ENCODE measurements at places on chromosomes 5 and 9.

- no peak for DNase-seq
Measured at GRCh38 chr5:71925608-71926091, 181.6 kb upstream of the MAP1B start.

DNA sequence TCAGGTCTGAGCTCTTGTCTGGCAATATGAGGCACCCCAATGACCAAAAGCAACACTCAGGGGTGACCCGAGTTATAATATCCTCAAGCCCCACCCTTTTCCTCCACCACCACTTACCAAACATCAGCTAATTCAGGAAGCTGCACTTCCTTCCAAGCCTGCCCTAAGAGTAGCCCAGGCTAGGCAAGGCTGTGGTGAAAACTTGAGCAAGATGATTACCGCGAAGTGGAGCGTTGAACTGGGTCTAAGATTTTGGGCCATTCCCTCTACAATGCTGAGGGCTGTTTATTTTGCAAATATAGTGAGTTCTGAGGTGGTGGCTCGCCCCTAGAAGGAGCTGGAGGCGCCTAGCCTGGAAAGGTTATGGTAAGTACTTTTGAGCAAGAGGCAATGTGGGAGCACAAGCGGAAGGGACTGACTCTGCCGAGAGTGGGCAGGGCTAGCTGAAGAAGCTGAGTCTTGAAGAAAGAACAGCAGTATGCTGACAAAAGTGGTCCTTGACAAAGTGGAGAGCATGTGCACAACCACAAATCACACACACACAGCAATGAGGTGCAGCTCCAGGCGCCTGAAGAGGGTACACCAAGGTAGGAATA, at the start of gene HK3:
Gene HK3, minus strand, starts transcription at position 51 of the 596 bp plus-strand sequence. CDS start 3,187 bp downstream, outside the sequence.
- no peak for DNase-seq

DNA sequence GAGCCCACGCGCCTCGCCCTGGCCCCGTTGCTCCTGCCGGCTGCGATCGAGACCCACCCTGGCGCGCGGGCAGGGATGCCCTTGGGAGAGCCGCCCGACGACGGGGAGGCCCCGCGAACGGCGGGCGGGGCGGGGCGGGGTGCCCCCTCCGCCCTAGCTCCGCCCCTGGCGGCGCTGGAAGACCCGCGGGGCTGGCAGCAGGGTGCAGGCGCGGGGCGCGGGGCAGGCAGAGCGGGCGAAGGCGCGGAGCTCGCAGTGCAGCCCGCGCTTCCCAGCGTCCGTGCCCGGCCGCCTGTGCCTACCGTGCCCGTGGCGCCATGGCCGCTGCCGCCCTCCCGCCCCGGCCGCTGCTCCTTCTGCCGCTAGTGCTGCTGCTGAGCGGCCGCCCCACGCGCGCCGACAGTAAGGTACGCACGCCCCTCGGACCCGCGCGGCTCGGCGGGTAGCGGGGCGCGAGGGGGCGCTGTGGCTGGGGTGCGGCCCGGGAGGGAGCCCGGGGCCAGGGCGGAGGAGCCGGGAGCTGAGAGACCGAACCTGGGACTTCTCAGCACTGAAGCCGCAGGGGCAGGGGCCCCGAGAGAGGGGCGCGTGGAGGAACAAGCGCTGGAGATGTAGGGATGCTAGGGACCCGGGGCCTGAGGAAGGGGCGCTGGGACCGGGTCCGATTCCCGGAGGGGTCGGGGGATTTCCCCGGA, at the start of gene OLFML2A:
Gene OLFML2A, plus strand, starts transcription at position 180 of the 695 bp plus-strand sequence. Its CDS starts 138 bp downstream, at position 318.
- DNase-seq, result no peak

DNA sequence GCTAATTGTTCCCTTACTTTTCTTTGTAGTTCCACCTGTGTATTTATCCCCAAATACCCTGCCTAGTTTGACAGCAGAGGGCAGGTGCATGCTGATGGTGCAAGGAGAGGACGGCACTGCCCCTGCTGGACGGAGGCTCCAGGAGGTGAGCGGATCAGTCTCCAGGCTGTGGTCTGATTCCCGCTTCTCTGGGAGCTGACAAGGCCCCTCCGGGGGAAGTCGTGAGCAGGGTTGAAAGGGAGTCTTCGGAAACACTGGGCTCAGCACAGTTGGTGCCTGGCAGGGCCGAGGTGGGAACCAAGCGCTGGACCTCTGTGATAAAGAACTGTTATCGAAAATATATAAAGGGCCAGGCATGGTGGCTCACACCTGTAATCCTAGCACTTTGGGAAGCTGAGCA, 52.9 kb downstream of the RASGEF1C start:
- no peak for DNase-seq

GRCh38 chr9:98037357-98037756, 19.2 kb upstream of the NANS start:
- DNase-seq, result no peak

DNA sequence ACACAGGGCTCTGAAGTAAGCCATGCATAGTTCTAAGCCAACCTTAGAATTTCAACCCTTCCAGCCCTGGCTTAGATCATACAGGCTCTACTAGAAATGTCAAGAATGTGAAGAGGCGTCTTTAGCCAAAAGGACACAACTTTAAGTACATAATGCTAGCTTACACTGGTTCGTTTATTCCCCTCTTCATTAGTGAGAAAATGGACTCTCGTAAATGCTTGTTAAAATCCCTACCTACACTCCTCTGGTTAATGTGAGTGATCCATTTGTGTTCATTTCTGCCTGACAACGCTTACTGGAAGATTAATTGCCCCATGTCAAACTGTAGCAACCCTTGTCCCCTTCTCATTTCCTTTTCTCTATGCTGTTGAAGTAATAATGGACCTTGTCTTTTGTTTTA, 149.3 kb upstream of the POU5F2 start:
- DNase-seq, result no peak

DNA sequence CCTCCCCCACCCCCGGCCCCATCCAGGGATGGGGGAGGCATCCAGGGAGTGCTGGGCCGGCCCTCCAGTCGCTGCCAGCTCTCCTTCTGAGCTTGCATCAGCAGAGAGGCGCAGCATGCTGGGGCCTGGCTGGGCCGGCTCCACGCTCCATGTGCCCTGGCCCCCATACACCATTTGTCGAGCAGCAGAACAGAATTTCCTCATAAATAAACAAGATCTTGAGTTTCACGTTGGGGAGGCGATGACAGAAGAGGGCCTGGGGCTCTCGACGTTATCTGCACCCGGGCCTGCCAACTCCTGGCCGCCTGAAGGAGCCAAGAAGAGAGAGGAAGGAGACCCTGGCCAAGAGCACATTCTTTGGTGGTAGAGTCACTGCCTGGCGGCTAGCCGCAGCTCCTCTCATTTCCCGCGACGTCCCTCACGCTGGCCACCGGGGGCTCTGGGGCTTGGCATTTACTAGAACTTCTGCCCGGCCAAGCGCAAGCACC, 177.0 kb downstream of the FGF18 start:
- DNase-seq, result no peak

GRCh38 chr9:93587651-93588347, 11.4 kb downstream of the PHF2 start:
- DNase-seq, result no peak

- no peak for DNase-seq
Measured at GRCh38 chr5:119355685-119356611, at the start of gene TNFAIP8. TSS of gene TNFAIP8 (plus strand) at chr5:119356019. CDS start at chr5:119356091, 72 bp downstream.
